Activated B cell treated with CpG ODN at 0.5 μM for 24 hours (primary cell): ENCODE measurements at places on chromosomes 2 and 18.

GRCh38 chr2:222736301-222736700, 64.8 kb downstream of the MOGAT1 start:
- H3K4me1 ChIP-seq, result no peaks in the 10 kb centered on the region
- peaks cover 2% of the 10 kb centered on the region for H3K27me3 ChIP-seq
- no peak for DNase-seq
- no peak overlapping the region for H3K27ac ChIP-seq

DNA sequence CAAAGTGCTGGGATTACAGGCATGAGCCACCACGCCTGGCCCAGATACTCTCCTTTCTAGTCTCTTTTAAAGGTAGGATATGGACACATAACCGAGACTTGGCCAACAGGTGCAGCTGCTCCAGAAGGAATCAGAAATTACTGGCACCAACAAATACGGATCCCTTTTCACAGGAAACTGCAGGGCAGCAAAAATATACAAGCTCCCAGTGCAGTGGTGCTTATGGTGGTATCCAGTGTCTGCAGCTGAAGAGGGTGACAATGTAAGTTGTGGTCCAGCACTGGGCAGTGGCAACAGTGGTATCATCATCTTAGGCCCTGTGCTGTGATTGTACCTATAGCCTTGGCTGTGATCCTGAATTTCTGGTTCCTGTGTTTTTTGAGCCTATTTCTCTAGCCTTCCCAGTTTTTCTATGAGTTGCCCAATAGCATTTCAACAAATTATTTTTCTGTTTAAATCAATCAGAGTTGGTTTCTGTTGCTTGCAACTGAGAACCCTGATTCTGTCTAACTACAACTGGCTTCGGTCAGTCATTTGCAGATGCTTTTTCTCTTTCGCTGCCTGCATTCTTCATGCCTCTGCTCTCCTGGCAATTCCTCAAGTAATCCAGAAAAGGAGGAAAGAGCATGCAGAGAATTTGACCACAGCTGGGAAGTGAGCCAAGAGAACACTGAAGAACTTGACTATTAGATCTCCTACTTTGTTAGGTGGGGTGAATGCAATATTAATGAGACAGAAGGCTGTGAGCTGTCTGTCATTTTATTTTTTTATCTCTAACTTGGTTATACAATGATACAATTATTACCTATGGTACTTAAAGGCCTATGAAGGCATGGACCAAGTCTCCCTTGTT, 30.8 kb upstream of the EML4 start:
- H3K36me3 ChIP-seq, result peaks cover 2% of the 10 kb centered on the region
- H3K27me3 ChIP-seq, result no peaks in the 10 kb centered on the region
- DNase-seq, result no peak
- H3K4me1 ChIP-seq, result peaks cover 54% of the 10 kb centered on the region
- H3K27ac ChIP-seq, result no peak overlapping the region

DNA sequence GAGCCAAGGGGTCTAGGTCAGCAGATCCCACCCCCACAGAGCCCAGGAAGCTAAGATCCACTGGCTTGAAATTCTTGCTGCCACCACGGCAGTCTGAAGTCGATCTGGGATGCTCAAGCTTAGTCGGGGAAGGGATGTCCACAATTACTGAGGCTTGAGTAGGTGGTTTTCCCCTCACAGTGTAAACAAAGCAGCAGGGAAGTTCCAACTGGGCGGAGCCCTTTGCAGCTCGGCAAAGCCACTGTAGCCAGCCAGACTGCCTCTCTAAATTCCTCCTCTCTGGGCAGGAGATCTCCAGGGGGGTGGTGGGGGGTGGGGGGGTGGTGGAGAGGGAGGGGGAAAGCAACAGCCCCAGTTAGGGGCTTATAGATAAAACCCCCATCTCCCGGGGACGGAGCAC, 419.5 kb downstream of the NUP35 start:
- no peak overlapping the region for H3K4me3 ChIP-seq
- no peak for DNase-seq
- peaks cover 7% of the 10 kb centered on the region for H3K4me1 ChIP-seq

GRCh38 chr2:85774126-85774978, 20.6 kb downstream of the ATOH8 start:
- peaks cover 43% of the 10 kb centered on the region for H3K27me3 ChIP-seq
- no peak for DNase-seq
- no peaks in the 10 kb centered on the region for H3K4me1 ChIP-seq
- H3K36me3 ChIP-seq, result no peaks in the 10 kb centered on the region

GRCh38 chr2:200655918-200656580, 70.2 kb downstream of the AOX1 start:
- H3K4me3 ChIP-seq, result no peak overlapping the region
- peaks cover 18% of the 10 kb centered on the region for H3K27me3 ChIP-seq
- DNase-seq, result no peak

GRCh38 chr2:95380731-95381130, 21.8 kb upstream of the FAHD2A start:
- no peaks in the 10 kb centered on the region for H3K36me3 ChIP-seq
- no peak for DNase-seq
- H3K4me1 ChIP-seq, result no peaks in the 10 kb centered on the region
- no peak overlapping the region for H3K27ac ChIP-seq

GRCh38 chr2:241272303-241273209, 42.9 kb downstream of the HDLBP start:
- no peaks in the 10 kb centered on the region for H3K27me3 ChIP-seq
- peak overlapping the region; percentile 71 for H3K4me3 ChIP-seq
- peaks cover 17% of the 10 kb centered on the region for H3K36me3 ChIP-seq

GRCh38 chr18:2971741-2972552, 41.0 kb downstream of the LPIN2 start:
- DNase-seq, result peak; percentile 53
- peaks cover 6% of the 10 kb centered on the region for H3K36me3 ChIP-seq
- H3K4me1 ChIP-seq, result peaks cover 82% of the 10 kb centered on the region
- no peaks in the 10 kb centered on the region for H3K27me3 ChIP-seq

GRCh38 chr2:16821692-16822091, 156.1 kb upstream of the CYRIA start:
- no peaks in the 10 kb centered on the region for H3K36me3 ChIP-seq
- H3K4me3 ChIP-seq, result no peak overlapping the region
- no peaks in the 10 kb centered on the region for H3K4me1 ChIP-seq
- H3K27ac ChIP-seq, result no peak overlapping the region
- peaks cover 2% of the 10 kb centered on the region for H3K27me3 ChIP-seq
- no peak for DNase-seq

DNA sequence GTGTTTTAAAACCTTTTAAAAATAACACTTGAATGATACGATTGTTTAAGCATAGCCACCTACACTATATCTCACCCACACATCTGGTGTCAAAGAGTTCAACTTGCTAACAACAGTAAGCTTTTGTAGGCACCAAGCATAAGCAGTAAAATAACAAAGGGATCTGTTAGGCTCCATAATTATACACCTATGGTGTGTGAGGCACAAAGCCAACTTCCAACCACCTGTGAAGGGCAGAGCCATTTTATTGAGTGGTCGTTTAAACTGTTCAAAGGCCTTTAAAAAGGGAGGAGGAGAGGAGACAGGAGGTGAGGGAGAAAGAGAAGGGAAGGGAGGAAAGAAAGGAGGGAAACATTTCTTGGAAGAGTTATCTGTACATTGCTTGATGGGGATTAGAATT, 27.9 kb downstream of the NEMP2 start:
- peaks cover 24% of the 10 kb centered on the region for H3K4me1 ChIP-seq
- H3K4me3 ChIP-seq, result peak overlapping the region; percentile 45
- peak overlapping the region; percentile 61 for H3K27ac ChIP-seq
- no peaks in the 10 kb centered on the region for H3K27me3 ChIP-seq
- no peak for DNase-seq

DNA sequence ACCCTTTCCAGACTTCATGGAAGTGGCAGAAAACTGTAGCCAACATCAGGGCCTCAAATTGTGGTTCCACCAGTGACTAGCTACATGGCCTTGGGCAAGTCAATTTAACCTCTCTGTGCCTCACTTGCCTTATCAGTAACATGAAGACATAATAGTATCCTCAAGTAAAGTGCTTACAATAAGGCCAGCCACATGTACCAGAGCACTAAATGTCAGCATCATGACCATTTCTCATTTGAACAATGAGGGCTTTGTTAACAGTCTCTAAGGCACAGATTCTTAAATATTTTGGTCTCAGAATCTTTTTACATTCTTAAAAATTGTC, 5.8 kb upstream of the KCMF1 start:
- peaks cover 44% of the 10 kb centered on the region for H3K36me3 ChIP-seq
- peaks cover 69% of the 10 kb centered on the region for H3K4me1 ChIP-seq
- peak overlapping the region; percentile 28 for H3K4me3 ChIP-seq
- H3K27ac ChIP-seq, result peak overlapping the region; percentile 69

- no peak overlapping the region for H3K27ac ChIP-seq
- no peaks in the 10 kb centered on the region for H3K27me3 ChIP-seq
- no peak for DNase-seq
- no peak overlapping the region for H3K4me3 ChIP-seq
- H3K36me3 ChIP-seq, result no peaks in the 10 kb centered on the region
Observed at GRCh38 chr18:6782861-6783260, 53.3 kb downstream of the ARHGAP28 start.

DNA sequence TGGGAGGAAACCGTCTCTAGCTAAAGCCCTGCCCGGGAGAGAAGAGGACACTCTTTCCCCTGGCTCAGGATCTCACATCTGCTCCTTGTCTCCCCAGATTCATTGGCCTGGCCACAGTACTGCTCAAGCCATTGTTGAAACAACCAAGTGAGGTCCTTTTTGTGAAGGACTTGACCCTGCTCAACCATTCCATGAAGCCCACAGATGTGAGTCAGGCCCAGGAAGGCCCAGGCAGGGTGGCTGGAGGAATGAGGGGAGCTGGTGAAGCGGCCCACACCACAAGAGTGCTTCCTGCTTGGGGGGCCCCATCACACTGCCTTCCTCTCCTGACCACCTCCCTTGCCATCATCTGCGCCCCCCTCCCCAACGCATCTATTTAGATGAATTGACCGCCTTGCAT, 5.1 kb downstream of the FER1L5 start:
- DNase-seq, result no peak
- no peak overlapping the region for H3K4me3 ChIP-seq
- no peak overlapping the region for H3K27ac ChIP-seq
- no peaks in the 10 kb centered on the region for H3K27me3 ChIP-seq
- no peaks in the 10 kb centered on the region for H3K4me1 ChIP-seq

DNA sequence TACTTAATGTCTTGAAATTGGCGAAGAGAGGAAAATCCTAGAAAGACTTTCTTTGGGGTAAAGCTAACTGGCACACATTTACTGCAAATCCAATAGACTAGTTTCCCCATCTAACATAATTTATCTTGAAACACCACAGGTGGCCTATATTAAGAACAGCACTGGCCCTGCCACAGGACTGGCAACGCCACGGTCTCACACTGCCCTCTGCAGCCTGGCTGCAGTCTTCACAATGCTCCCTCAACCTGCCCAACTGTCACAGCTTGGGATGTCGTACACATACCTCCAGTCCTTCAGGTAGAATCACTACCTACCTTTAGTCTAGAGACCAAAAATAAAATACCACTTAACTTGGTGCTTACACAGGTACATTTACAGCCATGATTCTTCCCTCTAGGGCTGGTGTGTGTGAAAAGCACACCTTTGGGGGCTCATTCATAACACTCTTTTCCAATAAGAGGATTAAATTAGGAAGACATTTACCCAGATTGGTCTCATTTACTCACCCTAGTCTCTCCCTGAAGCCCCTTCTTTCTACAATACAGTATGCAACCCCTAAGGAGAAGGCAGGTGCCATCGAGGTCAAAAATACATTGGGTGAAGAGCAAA, 222.2 kb downstream of the C1D start:
- H3K27me3 ChIP-seq, result peaks cover 11% of the 10 kb centered on the region
- H3K36me3 ChIP-seq, result no peaks in the 10 kb centered on the region
- DNase-seq, result no peak
- no peak overlapping the region for H3K4me3 ChIP-seq
- no peak overlapping the region for H3K27ac ChIP-seq
- no peaks in the 10 kb centered on the region for H3K4me1 ChIP-seq

- H3K4me3 ChIP-seq, result no peak overlapping the region
- no peaks in the 10 kb centered on the region for H3K27me3 ChIP-seq
- peaks cover 10% of the 10 kb centered on the region for H3K4me1 ChIP-seq
- no peak for DNase-seq
- no peak overlapping the region for H3K27ac ChIP-seq
Observed at GRCh38 chr2:225468131-225468530, 68.6 kb downstream of the NYAP2 start.

GRCh38 chr18:37754141-37754540, 188.5 kb upstream of the CELF4 start:
- no peaks in the 10 kb centered on the region for H3K4me1 ChIP-seq
- DNase-seq, result no peak
- no peak overlapping the region for H3K4me3 ChIP-seq

GRCh38 chr2:114248648-114249047, 193.8 kb upstream of the DPP10 start:
- no peak overlapping the region for H3K27ac ChIP-seq
- H3K4me3 ChIP-seq, result no peak overlapping the region
- no peaks in the 10 kb centered on the region for H3K36me3 ChIP-seq
- H3K4me1 ChIP-seq, result no peaks in the 10 kb centered on the region
- H3K27me3 ChIP-seq, result peaks cover 1% of the 10 kb centered on the region
